ENCODE measurements at places on chromosomes 2 and 18. TPM values are rescaled to one million over a fixed set of nuclear protein-coding genes. Genes with fewer than 3 reads are reported as not detected.

DNA sequence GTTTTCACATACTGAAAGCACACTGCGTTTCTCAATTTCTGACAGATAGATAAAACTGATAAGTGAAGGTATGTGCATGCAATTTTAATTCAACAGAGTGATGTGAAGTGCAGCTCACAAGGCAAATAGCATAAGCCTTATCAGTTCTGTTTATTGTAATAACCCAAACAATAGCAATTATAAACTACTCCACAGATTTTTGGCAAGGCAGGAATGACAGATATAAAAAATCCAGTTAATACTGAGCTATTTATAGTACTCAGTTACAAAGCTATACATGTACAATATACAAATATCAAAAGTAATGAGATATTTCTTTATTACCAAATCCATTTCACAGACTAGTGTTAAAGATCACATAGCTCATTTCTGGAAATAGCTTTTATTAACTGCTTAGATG, 210.9 kb upstream of the KLHL14 start:
- no peaks in the 10 kb centered on the region for H3K27me3 ChIP-seq
- no peak overlapping the region for H3K4me3 ChIP-seq
- DNase-seq, result no peak
- H3K4me1 ChIP-seq, result no peaks in the 10 kb centered on the region
- no peak overlapping the region for H3K27ac ChIP-seq

DNA sequence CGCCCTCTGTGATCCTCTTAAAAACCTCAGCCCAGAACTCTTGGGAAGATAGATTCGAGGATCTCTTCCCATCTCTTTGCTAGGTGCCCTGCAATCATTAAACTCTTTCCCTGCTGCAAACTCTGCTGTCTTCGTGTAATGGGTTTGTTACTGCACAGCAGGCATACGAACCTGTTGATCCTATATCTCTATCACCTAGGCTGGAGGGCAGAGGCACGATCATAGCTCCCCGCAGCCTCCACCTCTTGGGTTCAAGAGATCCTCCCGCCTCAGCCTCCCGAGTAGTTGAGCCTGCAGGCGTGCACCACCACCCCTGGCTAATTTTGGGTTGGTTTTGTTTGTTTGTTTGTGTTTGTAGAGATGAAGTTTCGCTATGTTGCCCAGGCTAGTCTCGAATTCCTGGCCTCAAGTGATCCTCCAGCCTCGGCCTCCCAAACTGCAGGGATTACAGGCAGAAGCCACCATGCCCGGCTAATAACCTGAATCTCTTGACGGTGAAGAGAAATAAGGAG, 493 bp upstream of the BBS5 start:
- H3K4me3 ChIP-seq, result peak overlapping the region; percentile 91
- peak overlapping the region; percentile 54 for H3K27ac ChIP-seq

DNA sequence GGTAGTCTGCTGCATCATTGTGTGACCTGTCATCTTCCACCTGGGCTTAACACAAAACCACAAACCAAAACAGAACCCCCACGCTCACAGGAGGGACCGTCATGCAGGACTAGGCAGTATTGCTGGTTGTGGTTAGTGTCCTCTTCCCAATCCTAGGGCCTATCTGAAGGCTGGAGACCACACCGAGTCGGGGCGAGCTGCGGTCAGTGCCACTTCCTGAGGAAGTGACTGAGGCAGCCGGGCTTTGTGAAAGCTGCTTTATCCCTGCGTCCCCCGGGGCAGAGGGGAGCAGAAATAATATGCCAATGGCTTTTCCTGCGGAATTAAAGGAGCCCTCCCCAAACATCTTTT, 22.9 kb downstream of the ZNF532 start:
- peak; percentile 56 for DNase-seq
- no peaks in the 10 kb centered on the region for H3K36me3 ChIP-seq
- H3K27ac ChIP-seq, result no peak overlapping the region
- H3K27me3 ChIP-seq, result peaks cover 23% of the 10 kb centered on the region
- peaks cover 12% of the 10 kb centered on the region for H3K4me1 ChIP-seq
- H3K4me3 ChIP-seq, result no peak overlapping the region

- DNase-seq, result no peak
- H3K4me3 ChIP-seq, result no peak overlapping the region
- no peaks in the 10 kb centered on the region for H3K36me3 ChIP-seq
- no peak overlapping the region for H3K27ac ChIP-seq
- no peaks in the 10 kb centered on the region for H3K4me1 ChIP-seq
- no peaks in the 10 kb centered on the region for H3K27me3 ChIP-seq
Measured at GRCh38 chr18:32922951-32923430, 150.2 kb upstream of the KLHL14 start.

The DNAJC5G gene
- not detected for total RNA-seq

The CCDC102B gene
- total RNA-seq, result 2.1 TPM

The UPP2 gene
- total RNA-seq, result not detected

Data from activated CD8-positive, alpha-beta memory T cell treated with anti-CD3 and anti-CD28 coated beads, Interleukin-2, amount 10 ng/mL, durations not matched to agents 7 days and 5 days (primary cell).